ENCODE measurements at places on chromosomes 7 and 10. TPM values are rescaled to one million over a fixed set of nuclear protein-coding genes. Genes with fewer than 3 reads are reported as not detected.

Gene CHST15
- 4.6 TPM for total RNA-seq

Gene DRGX
- not detected for total RNA-seq

Gene NXPH1
- total RNA-seq, result not detected

Gene MINDY4
- total RNA-seq, result 6.7 TPM

Gene SHOC2
- 50.1 TPM for total RNA-seq

Data from uterine smooth muscle cell (primary cell).